ENCODE measurements at places on chromosomes 1 and 21.

GRCh38 chr1:214451596-214451995 is 99.8 kb downstream of the PTPN14 start:
- DNase-seq = no peak

DNA sequence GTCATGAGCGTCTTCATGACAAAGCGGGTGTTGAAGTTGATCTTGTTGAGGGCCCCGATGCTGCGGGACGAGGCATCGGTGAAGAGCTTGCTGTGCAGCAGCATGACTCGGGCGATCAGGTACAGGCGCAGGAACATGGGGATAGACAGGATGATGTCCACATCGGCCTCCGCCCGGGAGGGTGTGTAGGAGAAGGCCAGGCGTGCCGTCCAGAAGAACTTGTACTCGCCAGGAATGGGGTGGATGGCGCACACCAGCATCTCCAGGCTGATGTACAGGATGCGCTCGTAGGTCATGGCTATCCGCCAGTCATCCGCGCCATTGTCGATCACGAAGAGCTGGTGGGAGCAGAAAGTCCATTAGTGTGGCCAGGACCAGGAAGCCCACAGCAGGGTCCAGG is 98.0 kb downstream of the KCNN3 start:
- no peak for DNase-seq

- DNase-seq = peak; percentile 59
These were observed 28.2 kb downstream of the STPG1 start for GRCh38 chr1:24385160-24385940.

DNA sequence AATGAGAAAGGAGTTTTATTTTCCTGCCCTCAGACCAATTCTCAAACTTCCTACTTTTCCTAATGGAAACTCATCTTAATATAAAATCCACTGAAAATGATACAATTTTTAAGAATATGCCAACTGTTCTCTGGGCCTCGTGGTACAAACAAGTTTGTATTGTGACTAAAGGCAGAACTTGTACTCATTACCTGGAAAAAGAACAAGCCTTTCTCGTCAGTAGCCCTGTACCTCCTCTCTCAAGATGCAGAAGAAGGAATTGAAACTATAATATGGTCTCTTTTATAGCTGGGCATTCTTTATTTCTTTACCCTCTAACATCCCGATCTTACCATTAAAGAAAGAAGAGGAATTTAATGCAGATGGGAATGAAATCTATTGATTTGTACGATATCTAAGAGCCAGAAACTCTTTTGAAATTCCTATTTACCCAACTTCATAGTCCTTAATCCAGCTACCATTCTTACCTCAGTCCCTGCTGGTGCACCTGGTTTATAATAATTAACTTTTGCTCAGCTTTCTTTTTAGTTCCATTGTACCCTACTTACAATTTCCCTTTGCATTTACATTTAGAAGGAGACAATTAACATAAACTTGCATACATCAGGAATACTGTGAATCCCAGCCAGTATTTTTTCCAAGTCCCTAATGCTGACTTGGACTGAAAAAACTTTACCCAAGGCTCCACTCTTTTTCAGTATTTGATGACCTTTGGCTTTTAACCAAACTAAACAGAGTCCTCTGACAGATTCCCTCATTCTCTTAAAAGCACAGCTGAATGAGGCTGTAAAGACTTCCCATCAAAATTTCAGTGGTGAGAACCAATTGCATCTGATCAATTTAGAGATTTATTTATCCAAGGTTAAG is 1162.4 kb downstream of the BRINP3 start:
- no peak for DNase-seq

GRCh38 chr1:240824238-240824637 is 212.3 kb upstream of the GREM2 start:
- no peak for DNase-seq

- DNase-seq = no peak
These were observed 30.5 kb upstream of the EFCAB14 start for GRCh38 chr1:46749404-46749803.

DNA sequence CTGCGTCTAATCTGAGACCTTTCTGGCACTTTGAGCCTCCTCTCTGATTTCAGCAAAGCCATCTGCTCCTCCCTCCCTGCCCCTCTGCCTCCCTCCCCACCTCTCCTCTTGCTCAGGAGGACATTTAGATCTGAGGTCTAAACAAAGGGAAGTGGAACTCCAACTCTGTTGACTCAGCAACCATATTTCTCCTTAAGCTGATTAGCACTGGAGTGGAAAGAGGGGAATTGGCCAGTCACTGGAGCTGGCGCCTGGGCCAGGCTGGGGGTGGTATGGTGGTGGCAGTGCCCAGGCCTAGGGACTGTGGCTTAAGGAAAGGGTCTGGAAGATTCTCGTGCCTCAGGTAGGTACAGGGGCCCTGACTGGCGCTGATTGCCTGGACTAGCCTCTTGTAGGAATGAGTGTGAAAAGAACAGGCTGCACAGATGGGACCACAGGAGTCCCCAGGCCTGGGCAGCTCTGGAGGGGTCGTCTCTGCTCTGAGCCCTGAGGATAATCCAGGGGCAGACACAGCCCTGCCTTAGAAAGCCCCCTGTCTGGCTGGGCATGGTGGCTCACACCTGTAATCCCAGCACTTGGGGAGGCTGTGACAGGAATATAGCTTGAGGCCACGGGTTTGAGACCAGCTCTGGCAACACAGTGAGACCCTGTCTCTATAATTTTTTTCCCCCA is 11.9 kb downstream of the SH2D2A start:
- no peak for DNase-seq

DNA sequence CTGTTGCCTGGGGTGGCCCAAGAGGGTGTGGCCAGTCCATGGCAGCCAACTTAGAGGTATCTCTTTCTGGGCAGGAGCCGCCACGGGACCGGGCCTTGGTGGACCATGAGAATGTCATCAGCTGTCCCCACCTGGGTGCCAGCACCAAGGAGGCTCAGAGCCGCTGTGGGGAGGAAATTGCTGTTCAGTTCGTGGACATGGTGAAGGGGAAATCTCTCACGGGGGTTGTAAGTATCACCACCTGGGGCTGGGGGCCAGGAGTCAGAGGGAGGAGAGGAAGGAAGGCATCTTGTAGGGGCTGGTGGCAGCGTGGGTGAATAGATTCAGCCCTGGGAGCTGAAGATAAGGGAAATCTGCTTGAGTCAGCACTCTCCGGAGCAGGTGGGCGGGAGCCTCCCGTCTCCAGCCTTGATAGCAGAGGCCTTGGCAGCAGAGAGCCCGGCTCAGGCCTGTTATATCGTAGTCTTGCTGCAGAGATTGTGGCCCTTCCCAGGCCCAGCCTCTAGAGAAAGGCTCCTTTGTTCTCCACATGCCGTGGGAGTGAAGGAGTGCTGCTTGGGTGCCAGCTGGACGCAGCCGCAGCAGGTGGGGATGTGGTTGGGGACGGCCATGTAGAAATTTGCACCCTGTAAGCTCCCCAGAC is 25.4 kb downstream of the PHGDH start:
- DNase-seq = no peak

DNA sequence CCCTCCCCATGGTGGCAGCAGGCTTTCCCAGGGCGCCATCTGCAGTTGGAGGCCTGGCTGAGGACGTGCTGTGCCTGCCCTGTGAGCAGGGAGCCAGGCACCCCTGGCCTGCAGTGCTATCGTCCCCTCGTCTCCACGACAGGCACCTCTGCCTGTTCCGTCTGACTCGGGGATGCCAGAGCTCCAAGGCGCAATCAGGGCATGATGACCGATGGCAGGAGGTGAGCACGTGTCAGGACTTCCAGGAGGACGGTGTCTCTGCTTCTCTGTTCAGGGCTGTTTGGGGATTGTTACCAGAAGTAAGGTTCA is 125.2 kb downstream of the PCBP3 start:
- peak; percentile 63 for DNase-seq

DNA sequence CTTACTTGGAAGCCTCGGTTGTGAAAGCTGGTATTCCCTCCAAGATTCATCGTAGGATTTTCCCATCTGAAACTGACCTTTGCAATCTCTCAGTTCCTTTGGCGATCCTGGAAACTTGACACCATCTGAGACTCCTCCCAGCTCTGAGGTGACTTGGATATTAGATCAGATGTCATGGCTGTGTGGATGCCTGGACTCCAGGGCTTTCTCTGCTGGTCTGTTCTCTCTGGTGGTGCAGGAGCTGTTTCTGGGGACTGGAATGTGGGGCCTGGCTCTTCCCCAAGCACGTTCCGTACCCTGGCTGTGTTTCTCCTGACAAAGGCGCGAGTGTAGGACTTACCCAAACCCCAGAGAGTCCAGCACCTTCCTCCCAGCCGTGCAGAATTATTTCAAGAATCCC is 252.2 kb downstream of the RPS6KC1 start:
- peak; percentile 73 for DNase-seq

GRCh38 chr1:30329802-30330557 is 393.4 kb downstream of the MATN1 start:
- peak; percentile 83 for DNase-seq

- DNase-seq = no peak
These were observed 87.1 kb upstream of the LRRC8D start for GRCh38 chr1:89733748-89734147.

- DNase-seq = no peak
These were observed 8.2 kb downstream of the ADORA1 start for GRCh38 chr1:203135636-203136305.

DNA sequence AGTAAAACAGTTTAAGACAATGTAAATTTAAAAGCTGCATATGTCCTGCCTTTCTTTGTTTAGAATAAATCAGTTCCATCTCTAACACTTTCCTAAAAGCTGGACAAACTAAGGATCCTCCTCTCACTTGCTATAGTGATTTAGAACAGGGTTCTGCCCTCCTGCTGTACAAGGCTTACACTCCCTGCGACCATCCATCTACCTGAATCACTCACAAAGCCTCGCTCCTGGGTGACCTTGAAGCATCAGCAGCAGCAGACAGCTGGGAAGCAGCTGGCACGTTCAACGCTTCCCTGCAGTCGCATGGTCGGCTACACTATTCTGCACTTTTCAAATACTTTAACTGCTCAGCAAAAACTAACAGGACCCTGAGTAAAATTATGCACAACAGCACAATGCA is 128.0 kb downstream of the NTPCR start:
- no peak for DNase-seq

DNA sequence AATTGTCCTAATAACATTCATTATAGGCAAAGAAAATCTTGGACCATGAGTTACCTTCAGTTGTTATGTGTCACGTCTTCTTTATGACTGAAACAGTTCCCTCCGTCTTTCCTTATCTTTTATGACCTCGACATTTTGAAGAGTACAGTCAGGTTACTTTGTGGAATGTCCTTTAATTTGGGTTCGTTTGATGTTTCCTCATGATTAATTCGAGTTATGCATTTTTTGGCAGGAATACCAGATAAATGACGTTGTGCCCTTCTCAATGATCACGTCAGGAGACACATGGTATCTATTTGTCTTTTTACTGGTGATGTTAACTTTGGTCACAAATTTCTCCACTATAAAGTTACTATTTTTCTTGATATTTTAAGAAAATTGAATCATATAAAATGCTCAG is 17.3 kb upstream of the KLF17 start:
- DNase-seq = no peak

GRCh38 chr1:1788646-1789431 is 10.6 kb upstream of the NADK start:
- DNase-seq = peak; percentile 79

DNA sequence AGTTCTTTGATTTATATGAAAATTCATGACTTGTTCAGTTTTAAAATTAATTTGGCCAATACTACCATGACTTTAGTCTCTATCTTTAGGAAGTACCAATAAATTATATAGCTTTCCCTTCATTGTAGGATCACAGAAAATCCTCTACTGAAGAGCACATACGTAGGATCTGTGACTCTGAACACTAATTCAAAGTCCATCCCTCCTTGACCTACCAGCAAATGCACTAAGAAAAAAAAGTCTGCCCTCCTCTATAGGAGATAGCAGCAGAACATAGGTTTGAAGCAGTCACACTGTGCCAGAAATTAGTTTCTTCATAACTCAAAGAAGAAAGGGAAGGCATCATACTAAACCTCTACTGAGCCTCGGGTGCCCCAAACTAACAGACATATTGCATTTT is 16.5 kb downstream of the BRWD1 start:
- DNase-seq = no peak

DNA sequence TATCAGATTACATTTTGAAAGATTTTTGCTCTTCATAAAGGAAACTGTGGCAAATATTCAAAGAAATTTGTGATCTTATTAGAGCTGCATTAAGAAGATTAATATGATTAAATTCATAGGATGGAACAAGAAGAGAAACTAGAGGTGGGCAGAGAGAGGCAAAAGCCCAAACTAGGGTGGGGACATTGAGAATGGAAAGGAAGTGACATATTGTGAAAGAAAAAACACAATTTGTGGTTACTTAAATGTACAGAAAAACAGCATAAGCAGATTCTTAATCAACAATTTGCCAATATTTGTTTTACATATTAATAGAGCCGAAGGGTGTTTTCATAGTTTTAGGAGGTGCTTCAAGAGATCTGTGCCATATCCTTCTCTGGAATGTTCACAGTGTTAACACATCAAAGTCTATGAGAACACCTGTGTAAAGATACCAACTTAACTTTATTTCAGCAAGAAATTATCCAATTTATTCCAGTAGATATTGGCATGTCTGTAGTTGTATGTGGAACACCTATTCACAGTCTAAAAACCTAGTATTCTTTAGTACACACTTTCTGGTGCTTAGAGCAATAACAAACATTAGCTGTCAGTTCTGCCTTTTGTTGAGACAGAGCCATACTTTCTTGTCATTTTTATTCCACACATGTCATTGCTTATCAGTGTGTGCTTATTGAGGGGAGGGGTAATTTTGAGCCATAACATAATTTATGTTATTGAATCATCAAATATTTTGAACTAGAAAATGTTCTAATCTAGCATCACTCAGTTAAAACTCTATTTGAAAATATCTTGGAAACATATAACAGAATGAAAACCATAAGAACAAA is 401.5 kb downstream of the PTPRC start:
- no peak for DNase-seq

DNA sequence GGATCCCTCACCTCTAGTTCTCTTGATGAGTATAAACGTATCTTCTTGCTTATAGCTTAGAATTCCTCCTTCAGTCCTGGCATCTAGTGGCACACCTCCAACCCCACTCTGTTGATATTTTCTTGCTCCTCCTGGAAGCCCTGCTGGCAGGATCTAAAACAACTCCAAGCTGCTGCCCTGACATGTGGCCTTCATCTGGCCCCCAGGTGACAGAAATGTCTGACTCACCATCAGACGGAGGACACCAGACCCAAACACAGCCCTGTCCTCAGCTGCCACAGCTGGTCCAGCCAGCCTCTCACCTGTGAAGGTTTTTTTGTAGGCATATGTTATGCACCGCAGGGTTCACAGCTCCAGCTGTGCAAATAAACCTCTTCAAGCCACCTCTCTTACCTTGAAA is 53.4 kb downstream of the KRTAP19-8 start:
- no peak for DNase-seq
